Kidney (tissue), 22 donors: ENCODE measurements at places on chromosomes 2 and 18.

- no peak for DNase-seq
Measured at GRCh38 chr18:74266161-74266560, 25.6 kb downstream of the CYB5A start.

DNA sequence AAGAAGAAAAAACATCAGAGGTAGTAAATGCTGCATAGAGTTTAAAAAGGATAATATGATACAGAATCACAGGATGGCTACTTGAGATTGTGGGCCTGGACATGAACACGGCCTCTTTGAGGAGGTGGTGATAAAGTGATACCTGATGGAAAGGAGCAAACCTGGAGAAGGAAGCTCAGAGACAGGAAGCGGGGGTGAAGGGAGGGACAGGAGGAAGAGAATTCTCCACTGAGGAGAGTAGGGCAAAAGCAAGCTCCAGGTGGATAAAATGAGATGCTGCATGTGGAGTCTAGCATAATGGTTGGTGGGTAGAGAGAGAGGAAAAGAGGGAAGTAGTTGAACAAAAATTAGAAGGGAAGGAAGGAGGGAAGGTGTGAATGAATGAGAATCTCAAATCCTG is 77.0 kb upstream of the GALNT3 start:
- no peak for DNase-seq

DNA sequence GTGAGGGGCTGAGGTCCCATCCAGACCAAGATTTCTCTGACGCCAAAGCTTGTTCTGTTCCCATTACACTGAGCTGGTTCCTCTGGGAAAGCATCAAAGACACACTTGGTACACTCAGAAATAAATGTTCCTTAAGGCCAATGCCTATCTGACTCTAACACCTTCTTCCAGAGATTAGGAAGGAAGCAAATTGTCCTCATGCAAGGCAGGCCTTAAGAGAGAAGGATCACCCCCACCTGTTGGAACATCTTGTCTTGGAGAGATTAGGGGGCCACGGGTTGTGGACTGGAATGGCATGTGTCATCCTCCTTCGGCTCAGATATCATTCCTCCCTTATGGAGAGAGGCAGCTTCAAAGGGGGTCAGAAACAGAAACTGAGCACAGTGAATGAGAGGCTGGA is 100.2 kb downstream of the ANKRD44 start:
- DNase-seq, result no peak

- no peak for DNase-seq
Measured at GRCh38 chr2:177270531-177270930, 6.0 kb upstream of the NFE2L2 start.

- DNase-seq, result no peak
Measured at GRCh38 chr18:67733088-67733487, 216.6 kb upstream of the DSEL start.

DNA sequence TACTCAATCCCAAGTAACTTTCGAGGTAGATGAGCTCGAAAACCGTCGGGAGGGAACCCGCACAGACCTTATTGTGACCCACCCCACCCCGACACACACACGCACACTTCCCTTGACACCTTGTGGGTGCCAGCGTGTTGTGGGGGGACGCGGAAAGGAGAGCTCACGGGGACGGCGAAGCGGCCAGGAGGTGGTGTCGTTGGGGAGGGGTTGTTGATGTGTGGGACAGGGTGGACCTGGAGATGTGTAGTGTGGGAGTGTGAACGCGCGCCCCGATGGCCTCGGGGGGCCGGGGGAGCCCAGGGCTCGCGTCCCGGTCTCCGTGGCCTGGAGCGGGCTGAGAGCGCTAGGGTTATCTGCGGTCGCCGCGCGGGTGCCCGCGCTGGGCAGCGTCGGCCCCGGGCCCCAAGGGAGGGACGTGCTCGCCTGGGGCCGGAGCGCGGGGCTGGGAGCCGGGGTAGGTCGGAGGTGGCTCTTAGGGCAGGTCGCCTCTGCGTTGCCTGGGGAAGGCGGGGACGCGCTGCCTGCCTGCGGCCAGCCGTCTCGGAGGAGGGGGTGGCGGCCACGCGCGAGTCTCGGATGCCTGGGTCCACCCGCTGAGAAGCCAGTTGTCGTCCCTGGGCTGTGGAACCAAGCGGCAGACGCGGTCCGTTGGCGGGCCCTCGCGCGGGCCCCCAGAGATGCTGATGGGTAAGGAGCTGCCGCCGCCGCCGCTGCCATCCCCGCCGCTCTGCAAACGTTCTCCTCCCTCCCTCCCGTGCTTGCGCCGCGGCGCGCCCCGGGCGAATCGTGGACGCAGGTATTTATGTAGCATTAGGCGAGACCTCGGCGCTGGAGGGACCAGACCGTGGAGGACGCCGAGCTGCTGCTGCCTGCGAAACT is 1.6 kb downstream of the KLHL29 start:
- DNase-seq, result peak; percentile 74

GRCh38 chr2:169464466-169464865 is 14.8 kb upstream of the BBS5 start:
- DNase-seq, result no peak

DNA sequence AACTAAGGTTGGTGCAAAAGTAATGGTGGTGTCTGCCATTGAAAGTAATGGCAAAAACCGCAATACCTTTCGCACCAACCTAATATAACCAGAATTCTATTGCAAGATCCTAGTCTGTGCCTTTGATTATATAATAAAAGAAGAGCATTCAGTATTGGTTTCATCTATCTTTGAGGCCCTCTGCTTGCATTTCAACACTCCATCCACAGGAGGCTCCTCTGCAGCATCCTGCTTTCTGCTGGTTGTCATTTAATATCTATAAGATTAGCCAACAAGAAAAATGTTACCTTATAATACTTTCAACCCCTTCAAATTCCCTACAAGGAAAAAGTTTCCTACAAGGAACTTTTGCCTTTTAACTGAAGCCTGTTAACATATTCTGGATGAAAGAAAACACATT is 139.2 kb downstream of the CDCA7 start:
- DNase-seq, result no peak

- no peak for DNase-seq
Measured at GRCh38 chr2:216281876-216282275, 90.4 kb downstream of the MARCHF4 start.

GRCh38 chr18:13513481-13513880 is 212.9 kb downstream of the FAM210A start:
- no peak for DNase-seq

DNA sequence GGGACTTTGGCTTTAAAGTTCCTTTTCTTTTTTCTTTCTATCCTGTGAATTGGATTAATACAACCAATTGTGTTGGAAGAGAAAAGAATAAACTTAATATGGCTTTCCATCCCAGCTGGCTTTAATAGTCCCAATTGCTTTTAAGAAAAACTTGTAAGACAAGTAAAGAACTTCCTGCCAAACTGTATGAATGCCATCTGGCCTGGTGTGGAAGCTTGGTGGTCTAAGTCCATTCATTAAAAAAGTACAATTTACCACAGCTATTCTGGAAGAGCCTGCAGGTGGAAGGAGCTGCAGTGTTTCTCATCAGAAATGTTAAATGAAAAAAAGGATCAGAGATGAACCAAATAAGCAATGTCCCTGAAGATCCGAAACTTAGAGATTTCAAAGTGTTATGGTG is 103.9 kb downstream of the KLHL14 start:
- no peak for DNase-seq

DNA sequence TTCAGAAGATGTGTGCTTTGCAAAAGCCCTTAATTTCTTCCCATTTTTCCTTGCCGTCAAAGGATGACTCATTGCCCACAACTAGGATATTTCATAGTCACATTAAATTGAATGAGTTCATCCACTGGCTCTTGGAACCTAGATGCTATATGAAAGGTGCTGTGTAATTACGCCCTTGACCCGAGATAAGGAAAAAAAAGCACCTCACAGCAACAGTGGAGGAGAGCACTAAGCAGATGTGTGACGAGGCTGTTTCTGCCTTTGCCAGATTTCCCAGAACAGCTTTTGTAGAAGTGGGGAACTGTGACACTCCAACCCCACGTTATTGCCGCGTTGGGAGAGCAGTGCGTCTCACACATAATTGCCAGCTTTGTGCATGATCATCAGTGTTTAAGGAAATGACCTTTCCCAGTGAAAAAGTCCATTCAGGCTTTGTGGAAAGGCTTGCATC is 33.3 kb upstream of the TMEM87B start:
- DNase-seq, result no peak

DNA sequence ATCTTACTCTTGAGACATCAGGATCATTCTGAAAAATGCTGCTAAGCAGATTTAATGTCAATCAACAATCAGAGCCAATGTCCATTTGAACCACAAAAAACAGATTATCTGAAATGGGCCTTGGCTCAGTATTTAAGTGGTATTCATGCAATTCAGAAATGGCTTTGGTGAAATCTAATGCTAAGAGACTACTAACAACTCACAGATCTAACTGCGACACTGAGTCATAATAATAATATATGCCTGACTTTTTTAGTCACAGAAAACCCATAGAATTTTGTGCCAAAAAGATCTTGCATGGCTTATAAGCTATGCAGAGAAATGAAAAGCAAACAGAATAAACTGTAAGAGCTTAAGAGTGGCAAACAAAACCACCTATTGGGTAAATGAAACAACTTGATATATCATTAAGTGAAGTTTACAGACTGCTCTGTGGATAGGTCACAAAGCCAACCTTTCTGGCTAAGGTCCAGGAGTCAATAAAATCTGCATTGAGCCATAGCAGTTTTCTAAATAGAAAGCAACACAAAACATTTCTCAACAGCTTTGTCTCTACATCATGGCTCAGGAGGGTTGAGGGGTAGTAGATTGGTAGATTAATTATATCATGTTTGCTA is 234.3 kb downstream of the LRATD1 start:
- DNase-seq, result no peak

GRCh38 chr2:96762529-96763311 is 2.0 kb downstream of the CNNM4 start:
- no peak for DNase-seq

DNA sequence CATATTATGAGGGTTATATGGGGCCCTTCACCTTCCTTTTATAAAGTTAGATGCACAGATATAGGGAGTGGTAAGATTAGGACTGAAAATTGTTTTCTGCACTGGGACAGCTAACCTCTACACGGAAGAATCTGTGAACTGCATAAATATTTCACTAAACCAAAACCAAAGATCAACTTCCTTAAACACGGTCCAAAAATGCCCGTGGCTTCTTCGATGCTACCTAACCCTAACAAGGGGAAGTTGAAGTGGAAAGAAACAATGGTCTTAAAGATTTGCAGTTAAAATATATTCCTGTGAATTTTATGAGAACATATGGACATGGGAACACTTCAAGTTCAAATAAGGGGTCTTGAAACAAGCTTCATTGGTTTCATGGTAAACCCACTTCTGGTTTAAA is 33.3 kb upstream of the PAX3 start:
- DNase-seq, result no peak

GRCh38 chr2:241892299-241893137 is 23.0 kb downstream of the RTP5 start:
- peak; percentile 78 for DNase-seq

DNA sequence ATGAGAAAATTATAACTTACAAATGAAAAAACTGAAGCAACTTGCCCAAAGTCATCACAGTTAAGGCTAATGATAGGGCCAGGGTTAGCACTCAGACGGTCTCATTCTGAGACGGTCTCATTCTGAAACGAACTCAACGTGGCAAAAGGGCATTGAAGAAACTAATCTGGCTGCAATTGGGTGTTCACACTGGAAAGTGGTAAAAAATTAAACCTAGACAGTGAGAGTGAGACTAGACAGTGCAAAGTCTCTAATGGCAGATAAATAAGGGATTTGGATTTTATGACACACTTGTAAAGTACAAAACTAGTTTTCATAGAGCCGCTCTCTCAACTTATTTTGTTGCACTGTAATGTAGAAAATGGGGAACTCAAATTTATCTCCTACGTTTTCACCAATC is 9.2 kb downstream of the LRPPRC start:
- DNase-seq, result peak; percentile 2

GRCh38 chr18:57427429-57428201 is 7.6 kb upstream of the ONECUT2 start:
- DNase-seq, result peak; percentile 68

DNA sequence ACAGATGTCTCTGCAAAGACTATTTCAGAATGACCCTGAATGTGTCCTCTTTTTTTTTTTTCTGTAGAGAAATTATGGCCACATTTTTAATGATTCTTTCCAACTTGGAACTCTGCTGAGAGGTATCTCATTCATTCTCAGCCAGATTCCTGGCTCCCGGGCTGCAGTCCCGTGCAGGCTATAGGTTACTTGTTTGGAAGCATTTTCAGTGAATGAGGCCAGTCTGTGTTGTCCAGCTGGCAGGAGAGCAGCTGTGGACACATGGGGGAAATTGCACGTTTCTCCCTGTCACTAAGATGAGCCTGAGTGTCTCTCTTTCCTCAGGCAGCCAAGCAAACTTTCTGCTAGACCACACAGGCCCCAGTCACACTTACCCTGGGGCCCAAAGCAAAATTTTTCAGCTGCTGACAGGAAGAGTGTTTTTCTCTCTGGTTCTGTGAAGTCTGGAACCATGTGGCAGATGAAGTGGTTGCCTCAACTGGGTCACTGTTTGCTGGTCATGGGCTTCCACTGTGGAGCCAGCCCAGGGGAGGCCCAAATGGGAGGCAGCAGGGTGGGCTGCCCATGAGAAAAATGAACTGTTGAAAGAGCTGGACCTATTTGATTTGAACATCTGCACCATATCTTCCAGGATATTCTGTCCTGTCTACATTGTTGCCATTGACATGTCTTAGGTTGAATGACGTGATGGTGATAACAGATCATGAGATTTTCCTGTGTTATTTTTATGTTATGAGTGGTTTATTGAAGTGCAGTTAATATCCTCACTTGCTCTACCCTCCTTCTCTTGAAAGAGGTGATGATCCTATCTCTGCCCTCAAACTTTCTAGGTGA is 431.2 kb downstream of the LPIN1 start:
- DNase-seq, result peak; percentile 65

DNA sequence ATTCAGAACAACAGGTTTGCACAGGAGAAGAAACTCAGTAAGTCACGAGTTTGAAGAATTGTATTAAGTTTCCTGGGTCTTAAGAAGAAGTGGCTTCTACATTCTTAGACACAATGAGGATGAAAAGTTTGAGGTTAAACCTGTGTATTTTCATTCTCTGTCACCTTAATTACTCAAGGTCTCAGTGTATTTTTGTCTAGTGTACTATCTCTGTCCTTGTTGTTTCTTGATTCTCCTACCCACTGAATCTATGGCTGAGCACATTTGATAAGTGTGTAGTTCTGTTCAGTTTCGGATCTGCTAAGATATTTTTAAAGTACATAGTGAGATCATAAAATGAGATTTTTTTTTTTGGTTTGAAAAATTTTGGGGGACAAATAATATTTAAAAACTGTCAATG is 460.7 kb downstream of the NRXN1 start:
- no peak for DNase-seq
